ENCODE measurements at places on chromosomes 2 and 18. TPM values are rescaled to one million over a fixed set of nuclear protein-coding genes. Genes with fewer than 3 reads are reported as not detected.

- no peak for DNase-seq
- no peaks in the 10 kb centered on the region for H3K36me3 ChIP-seq
- no peak overlapping the region for H3K4me3 ChIP-seq
- H3K27ac ChIP-seq, result no peak overlapping the region
- H3K4me1 ChIP-seq, result no peaks in the 10 kb centered on the region
Observed at GRCh38 chr2:235378944-235379343, 114.9 kb upstream of the AGAP1 start.

DNA sequence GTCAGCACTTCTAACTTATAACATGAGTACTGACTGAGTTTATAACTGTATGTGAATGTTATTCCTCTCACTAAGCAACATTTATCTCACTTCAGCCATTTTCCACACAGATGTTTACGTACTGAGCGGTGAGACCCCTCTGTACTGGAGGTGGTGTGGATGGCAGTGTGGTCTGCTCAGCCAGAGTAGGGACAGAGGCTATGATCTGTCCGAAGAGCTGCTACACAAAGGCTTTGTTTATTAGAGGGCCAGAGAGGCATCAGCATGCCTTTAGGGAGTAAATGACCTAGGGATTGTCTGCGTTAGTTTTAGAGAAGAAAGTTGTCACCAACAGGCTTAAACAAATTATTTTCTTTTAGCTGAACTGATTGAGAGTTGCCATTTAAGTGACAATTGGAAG is 23.2 kb upstream of the TACR1 start:
- no peak overlapping the region for H3K4me3 ChIP-seq
- H3K36me3 ChIP-seq, result no peaks in the 10 kb centered on the region
- no peaks in the 10 kb centered on the region for H3K27me3 ChIP-seq
- no peak overlapping the region for H3K27ac ChIP-seq

GRCh38 chr18:72672364-72673184 is 128.4 kb upstream of the CBLN2 start:
- no peaks in the 10 kb centered on the region for H3K36me3 ChIP-seq
- DNase-seq, result peak; percentile 57
- H3K27me3 ChIP-seq, result no peaks in the 10 kb centered on the region
- no peak overlapping the region for H3K27ac ChIP-seq

- H3K4me3 ChIP-seq, result peak overlapping the region; percentile 79
- H3K4me1 ChIP-seq, result peaks cover 70% of the 10 kb centered on the region
- H3K27ac ChIP-seq, result peak overlapping the region; percentile 87
- DNase-seq, result no peak
- H3K27me3 ChIP-seq, result no peaks in the 10 kb centered on the region
- H3K36me3 ChIP-seq, result peaks cover 58% of the 10 kb centered on the region
Observed at GRCh38 chr2:85355073-85355410, 473 bp downstream of the ELMOD3 start.

- H3K4me3 ChIP-seq, result no peak overlapping the region
- H3K36me3 ChIP-seq, result no peaks in the 10 kb centered on the region
- no peaks in the 10 kb centered on the region for H3K4me1 ChIP-seq
- DNase-seq, result no peak
- no peaks in the 10 kb centered on the region for H3K27me3 ChIP-seq
- H3K27ac ChIP-seq, result no peak overlapping the region
Observed at GRCh38 chr2:217117523-217117922, 257.7 kb upstream of the TNP1 start.

DNA sequence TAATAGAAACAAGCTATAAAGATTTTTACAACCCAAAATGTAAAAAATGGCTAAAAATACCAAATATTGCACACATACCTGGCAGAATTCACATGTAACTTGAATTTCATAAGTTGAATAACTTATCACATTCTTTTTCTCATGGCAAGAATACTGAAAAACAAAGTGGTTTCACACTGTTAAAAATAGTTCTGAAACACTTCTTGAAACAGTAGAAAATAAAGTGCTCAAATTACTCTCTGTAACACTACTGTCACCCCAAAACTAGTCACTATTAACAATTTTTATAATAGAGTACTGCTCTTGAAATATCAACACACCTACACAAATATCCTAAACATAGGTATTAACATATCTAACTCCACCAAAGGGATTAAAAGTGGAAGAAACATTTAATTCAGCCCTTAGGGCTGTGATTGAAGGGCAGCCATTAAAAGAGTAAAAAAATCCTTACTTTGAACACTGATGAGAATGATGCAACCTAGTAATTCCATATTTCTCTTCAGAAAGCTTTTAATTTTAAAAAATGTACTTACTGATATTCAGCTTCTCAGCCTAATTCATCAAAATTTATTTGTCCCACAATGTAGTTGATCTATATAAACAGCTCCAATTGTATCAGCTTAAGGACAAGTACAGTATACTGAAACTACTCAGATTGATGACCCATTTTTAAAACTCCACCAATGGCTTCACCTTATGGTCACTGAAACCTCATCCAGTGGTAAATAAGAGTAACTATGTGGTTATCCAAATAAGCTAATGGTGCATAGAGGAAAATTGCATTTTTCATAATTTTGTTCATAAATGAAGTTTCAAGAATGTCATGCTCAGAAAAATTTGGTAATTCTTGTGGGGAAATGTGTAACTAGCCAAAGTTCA is 31.4 kb downstream of the ATF2 start:
- H3K27ac ChIP-seq, result no peak overlapping the region
- H3K36me3 ChIP-seq, result no peaks in the 10 kb centered on the region
- no peak for DNase-seq
- H3K27me3 ChIP-seq, result no peaks in the 10 kb centered on the region
- no peaks in the 10 kb centered on the region for H3K4me1 ChIP-seq

GRCh38 chr2:147177071-147177857 is 667.6 kb upstream of the ACVR2A start:
- H3K36me3 ChIP-seq, result no peaks in the 10 kb centered on the region
- H3K4me3 ChIP-seq, result no peak overlapping the region
- no peaks in the 10 kb centered on the region for H3K27me3 ChIP-seq
- H3K27ac ChIP-seq, result peak overlapping the region; percentile 62
- no peak for DNase-seq

DNA sequence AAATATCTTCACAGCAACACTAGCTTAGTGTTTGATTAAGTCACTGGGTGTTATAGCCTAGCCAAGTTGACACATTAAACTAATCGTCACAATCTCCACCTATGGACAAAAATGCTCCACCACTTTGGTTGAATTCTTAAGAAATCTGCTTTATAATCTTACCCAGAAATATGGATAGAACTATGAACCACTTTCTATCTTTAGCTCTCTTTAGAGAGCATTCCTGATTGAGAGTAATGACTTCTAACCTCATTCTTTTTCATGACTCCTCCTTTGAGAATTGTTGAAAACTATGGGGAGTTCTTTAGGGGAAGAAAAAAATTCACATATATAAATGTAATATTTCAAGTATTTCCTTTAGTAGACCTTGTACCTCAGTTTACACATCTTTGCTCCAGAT is 1282.2 kb upstream of the ZEB2 start:
- no peak overlapping the region for H3K4me3 ChIP-seq
- no peaks in the 10 kb centered on the region for H3K27me3 ChIP-seq
- H3K4me1 ChIP-seq, result peaks cover 12% of the 10 kb centered on the region
- no peaks in the 10 kb centered on the region for H3K36me3 ChIP-seq
- no peak for DNase-seq

DNA sequence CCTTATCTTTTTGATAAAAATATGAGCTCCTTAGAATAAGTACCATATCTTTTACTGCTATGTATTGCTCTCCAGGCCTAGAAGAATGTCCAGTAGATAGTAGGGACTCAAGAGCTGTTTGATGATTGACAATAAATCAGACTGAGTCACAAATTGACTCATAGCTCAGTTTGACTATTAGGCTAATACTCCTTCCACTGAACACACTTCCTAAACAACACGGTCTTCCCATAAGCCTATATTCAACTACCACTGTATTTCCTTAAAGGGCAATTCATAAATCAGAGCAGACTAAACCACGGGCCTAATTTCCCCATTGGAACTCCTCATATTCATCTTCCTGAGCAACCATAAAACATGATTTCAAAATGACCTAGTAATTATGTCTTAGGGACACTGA is 258.5 kb downstream of the ALK start:
- H3K36me3 ChIP-seq, result no peaks in the 10 kb centered on the region
- no peaks in the 10 kb centered on the region for H3K4me1 ChIP-seq
- no peak overlapping the region for H3K27ac ChIP-seq
- DNase-seq, result no peak

EMX1 gene
- total RNA-seq, result 32.1 TPM

GAREM1 gene
- total RNA-seq, result 18.7 TPM

MC4R gene
- total RNA-seq, result not detected

WDCP gene
- total RNA-seq, result 25.9 TPM

TMEM37 gene
- 27.8 TPM for total RNA-seq

MDH1B gene
- total RNA-seq, result not detected
